ENCODE measurements at places on chromosomes 4 and X.

DNA sequence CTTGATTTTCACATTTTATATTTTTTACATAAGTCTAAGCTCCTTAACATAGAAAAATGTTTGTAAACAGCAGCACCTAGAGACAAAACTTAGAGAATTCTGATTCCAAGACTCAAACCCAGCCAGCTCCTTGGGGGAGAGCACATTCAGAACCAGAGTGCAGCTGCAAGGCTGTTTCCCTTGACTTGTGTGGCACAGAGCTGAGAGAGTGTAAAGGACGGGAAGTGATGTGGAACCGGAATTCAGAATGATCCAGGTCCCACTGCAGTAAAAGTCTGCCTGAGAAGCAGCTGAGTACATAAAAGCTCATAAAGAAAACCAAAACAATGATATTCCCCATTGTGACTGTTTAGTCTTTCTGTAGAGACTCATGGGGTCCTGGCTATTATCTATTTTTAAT lies 713.8 kb downstream of the RAB28 start:
- DNase-seq = no peak

DNA sequence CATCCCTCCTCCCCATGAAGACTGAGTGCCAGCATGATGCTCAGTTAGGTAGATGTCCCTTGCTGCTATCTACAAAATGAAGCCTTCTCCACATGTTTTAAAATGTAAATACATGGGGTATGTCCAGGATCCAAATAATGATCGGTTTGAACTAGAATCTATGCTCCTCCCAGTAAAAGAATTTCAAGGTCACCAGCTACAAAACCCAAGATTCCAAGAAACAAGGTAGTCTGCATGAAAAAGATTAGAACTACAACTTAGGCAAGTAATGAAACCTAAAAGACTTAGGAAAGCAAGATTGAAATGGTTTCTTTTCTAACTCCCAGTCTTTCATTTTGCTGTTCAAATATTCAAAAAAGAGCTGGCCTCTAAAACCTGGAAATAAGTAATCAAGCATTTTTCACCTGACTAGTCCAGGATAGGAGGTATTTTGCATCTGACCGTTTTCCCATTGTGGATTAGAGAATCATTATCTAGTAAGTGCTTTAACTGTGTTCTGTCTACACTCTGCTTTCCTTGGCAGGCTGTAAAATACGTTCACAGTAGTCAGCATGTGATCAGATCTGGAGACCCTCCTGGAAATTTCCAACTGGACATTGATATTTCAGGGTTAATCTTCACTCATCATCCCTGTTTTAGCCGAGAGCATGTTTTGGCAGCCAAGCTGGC lies 57.4 kb downstream of the CC2D2A start:
- DNase-seq = no peak

DNA sequence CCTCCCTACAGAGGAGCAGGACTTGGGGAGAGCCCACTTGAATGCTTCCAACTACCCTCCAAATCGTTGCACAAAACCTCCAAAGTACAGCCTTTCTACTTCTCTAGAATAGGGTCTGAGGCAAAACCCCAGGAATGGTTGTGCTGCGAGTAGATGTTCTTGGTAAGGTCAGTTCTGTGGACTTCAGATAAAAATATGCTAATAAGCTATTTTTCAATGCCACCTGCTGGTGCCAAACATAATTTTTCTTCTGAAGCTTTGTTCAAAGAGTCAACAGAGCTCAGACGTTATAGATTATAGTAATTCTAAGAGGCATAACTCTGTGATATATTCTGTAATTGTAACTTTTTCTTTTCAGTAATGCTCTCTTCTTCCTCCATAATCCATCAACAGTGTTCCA lies 425.7 kb downstream of the GPAT3 start:
- DNase-seq = no peak

GRCh38 chrX:51825436-51825835 lies 68.0 kb upstream of the MAGED1 start:
- no peak for DNase-seq

GRCh38 chr4:143348233-143349077 lies 11.8 kb downstream of the GAB1 start:
- DNase-seq = no peak

- no peak for DNase-seq
Measured at GRCh38 chrX:3526731-3527130, 180.3 kb upstream of the MXRA5 start.

DNA sequence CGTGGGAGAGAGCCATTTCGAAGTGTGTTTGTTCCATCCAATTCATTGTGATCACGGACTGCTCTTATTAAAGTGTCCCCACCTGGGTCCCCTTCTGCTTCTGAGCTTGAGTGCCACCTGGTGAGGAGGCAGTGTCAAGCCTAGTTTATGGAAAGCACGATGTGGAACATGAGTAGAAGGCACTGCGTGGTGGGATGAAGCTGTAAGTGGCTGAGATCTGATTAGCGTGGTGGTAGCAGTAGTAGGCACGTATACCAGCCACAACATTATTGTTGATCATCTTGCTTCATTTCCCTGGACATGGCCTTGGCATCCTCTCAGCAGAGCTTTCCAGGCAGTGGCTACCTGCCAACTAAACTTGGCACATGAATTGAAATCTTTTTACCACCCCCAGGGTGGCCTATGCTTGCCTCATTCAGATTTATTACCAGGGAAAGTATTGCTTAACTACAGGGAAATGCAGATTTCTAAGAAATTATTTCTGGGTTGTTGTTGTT lies 46.4 kb downstream of the GPAT3 start:
- DNase-seq = no peak

GRCh38 chr4:81237791-81238190 lies 22.8 kb upstream of the PRKG2 start:
- no peak for DNase-seq

- no peak for DNase-seq
Measured at GRCh38 chr4:28350485-28350884, 1489.8 kb downstream of the STIM2 start.

DNA sequence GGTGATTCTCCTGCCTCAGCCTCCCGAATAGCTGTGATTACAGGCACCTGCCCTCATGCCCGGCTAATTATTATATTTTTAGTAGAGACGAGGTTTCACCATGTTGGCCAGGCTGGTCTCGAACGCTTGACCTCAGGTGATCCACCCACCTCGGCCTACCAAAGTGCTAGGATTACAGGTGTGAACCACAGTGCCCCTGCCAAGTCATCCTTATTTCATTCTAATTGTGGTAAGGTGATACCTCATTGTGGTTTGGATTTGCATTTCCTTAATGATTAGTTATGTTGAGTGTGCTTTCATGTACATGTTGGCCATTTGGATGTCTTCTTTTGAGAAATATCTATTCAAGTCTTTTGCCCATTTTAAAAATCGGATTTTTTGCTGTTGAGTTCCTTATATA lies 93.0 kb downstream of the USP9X start:
- no peak for DNase-seq
